ENCODE measurements at places on chromosomes 16 and 17.

- peak; percentile 63 for DNase-seq
Measured at GRCh38 chr16:67158637-67159600, 790 bp downstream of the TRADD start.

DNA sequence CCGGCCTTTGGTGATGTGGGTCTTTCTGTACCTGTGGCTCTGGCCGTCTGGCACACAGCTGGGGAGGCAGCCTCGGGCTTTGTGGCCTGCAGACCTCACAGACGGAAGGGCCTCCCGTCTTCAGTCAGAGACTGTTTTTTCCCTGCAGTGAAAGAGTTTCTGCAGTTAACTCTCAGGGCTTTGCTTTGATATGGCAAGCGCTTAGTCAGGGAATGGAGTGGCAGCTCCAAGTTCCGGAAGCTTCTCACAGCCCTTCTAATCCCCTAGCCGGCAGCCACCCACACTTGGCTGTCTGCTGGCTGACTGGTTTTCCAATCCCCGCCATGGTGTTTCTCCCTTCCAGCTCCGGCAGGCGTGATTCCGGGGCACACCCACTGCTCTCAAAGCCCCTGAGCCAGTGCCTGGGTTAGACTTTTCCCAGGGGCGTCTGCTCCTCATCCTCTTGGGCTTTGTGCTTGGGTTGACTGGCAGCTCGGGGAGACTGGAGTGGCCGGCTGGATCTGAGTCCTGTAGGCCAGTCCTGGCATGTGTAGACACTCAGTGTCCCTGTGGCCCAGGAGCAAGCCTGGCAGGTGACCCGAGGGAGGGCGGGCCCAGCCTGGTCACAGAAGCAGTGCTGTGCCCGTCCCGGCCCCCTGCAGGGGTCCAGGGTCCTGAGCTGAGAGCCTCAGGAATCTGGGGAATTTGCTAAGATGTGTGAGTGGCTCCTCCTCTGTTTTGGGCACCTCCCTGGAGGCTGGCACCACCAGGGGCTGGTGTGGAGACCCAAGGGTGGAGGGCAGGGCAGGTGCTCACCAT is 29.9 kb downstream of the BAIAP2 start:
- no peak for DNase-seq

- no peak for DNase-seq
Measured at GRCh38 chr17:63490329-63490728, 13.5 kb downstream of the ACE start.

DNA sequence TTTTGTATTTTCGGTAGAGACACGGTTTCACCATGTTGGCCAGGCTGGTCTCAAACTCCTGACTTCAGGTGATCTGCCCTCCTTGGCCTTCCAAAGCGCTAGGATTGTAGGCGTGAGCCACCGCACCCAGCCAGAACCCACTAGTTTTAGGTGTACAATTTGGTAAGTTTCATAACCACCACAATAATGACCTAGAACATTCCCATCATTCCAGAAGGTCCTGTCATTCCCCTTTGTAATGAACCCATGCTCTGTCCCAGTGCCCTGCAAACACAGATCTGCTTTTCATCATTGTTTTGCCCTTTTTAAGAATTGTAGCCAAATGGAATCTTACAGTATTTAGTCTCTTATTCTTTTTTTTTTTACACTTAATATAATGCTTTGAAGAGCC is 35.6 kb upstream of the IRF8 start:
- no peak for DNase-seq

DNA sequence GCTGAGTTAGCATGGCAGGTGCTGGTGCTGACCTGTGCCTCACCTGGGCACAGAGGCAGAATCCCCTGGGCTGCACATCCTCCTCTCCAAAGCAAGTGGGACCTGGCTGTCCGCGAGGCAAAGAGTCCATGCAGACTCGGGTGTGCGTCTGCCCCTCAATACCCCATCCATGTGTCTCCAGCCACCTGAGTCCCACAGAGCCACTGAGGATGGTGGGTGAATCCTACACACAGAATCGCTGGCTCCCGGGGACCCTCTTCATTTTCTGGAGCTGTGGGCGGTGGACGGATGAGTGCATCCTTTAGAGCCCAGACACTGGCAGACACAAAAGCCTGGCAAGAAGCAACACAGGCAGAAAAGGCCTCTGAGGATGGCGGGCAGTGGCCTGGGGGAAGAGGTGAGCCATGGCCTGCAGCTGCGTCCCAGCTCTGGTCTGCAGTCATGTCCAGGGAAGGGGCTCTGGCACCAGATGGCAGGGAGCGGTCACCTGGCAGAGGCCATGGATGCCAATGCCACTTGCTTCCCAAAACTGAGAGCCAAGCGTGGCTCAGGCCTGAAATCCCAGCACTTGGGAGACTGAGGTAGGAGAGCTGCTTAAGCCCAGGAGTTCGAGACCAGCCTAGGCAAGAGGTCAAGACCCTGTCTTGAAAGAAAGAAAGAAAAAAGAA is 29.9 kb downstream of the AXIN1 start:
- DNase-seq: no peak

- DNase-seq: peak; percentile 61
Measured at GRCh38 chr17:42659079-42659931, at the start of gene TUBG2. Gene TUBG2, plus strand, starts transcription at chr17:42659284. Its CDS starts 220 bp downstream, at chr17:42659504.

DNA sequence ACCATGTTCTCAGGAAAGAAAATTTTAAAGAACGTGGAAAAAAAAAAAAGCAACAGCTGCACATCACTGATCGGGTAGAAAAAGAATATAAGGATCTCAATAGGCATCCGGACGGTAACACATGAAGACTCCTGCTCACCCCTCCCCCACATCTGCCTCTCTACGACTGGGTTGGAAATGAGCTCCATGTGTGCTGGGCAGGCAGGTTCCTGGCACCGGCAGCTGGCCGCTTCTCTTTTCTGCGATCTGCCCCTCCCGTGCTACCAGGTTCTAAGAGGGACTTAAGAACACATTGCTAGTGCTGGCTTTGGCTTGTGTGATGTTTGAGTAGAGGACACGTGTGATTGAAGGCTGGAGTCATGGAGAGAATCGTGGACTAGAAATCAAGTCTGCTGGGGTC is 115.5 kb downstream of the AATF start:
- DNase-seq: no peak

- no peak for DNase-seq
Measured at GRCh38 chr16:17318238-17318637, 152.5 kb downstream of the XYLT1 start.

- DNase-seq: no peak
Measured at GRCh38 chr17:41178341-41178740, 320 bp upstream of the KRTAP4-2 start.

DNA sequence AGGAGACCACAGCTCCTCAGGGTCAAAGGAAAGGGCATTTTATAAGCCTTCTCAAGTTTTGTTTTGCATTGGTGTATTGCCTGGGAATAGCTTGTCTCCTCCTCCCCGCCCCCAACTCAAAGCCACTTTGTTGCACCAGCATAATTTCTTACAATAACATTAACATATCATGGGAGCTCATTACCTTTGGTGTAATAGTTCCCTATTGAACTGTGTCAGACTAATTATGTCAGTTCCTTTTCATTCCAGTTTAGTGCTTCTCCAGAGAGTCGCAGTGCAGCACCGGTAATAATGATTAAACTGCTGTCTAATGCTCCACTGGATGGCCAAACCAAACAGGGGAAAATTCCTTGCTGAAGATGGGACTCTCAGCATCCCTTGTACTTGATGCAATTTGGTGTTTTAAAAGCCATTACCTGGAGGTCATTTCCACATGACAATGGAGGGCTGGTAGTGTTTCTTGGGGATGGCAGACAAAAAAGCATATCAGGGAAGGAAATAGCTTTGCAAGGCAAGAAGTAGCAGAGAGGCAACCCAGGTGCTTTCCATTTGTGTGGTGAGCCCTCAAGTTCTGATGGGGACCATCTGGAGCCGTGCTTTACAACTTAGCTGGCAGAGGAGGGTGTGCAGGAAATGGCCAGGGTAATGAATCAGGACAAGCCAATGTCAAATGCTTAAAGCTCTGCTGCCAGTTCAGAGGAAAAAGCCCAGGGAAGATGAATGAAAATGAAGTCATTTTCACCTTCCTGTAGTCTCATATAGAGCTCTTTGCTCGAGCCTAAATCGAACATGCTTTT is 91.5 kb upstream of the NLRP1 start:
- no peak for DNase-seq

- peak; percentile 61 for DNase-seq
Measured at GRCh38 chr16:18969050-18969854, 14.5 kb upstream of the TMC7 start.

- no peak for DNase-seq
Measured at GRCh38 chr16:8736123-8736668, 61.2 kb downstream of the TMEM186 start.

DNA sequence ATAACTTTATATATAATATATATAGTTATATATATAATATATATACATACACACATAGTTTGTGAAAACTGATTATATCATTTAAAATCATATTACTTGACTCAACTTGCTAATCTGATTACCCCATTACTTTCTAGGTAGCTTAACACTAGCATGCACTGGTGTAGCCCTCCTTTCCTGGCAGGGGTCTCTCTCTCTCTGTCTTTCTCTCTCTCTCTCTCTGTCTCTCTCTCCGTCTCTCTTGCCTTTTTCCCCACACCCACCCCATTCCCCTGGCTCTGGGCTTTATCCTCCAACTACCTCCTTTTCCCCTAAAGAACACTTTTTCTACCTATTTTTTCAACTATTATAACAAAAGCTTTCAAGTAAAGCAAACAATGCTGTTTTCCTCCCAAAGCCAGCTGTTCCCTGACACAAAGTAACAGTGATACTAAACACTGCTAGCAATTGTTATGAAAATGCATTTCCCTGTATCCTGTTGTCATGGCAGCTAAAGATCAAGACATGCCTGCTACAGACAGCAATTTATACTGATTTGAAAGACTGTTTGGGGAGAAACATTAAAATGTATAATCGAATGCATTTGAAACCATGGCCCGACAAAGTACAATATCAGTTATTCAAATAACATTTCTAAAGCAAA is 89.4 kb downstream of the CHD9NB start:
- no peak for DNase-seq

GRCh38 chr17:50317121-50317520 is 28.8 kb upstream of the XYLT2 start:
- DNase-seq: no peak

GRCh38 chr16:86142801-86143236 is 243.9 kb downstream of the IRF8 start:
- DNase-seq: no peak

DNA sequence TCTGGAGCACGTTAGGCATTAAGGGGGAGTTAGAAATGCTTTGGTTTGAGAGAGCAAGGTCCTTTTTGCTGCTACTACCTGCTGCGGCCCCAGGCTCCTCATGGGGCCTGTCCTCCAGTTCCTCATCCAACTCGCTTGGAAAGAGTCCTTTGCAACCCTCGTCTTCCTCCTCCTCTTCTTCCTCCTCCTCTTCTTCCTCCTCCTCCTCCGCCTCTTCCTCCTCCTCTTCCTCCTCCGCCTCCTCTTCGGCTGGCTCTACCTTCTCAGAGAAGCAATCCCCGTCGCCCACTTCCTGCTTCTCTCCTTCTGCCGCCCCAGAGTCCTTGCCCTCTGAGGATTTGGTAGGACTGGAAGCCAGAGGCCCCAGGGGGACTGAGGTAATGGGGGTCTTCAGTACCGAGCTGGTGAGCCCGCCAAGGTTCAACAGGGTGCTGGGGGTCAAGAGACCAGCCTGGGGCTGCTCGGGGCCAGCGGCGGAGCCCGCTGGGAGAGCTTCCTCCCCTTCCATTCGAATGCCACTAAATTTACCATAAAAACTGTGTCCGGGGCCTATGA is 89.3 kb downstream of the ZFHX3 start:
- DNase-seq: no peak

- DNase-seq: no peak
Measured at GRCh38 chr17:62052765-62053338, 12.2 kb downstream of the MED13 start.

DNA sequence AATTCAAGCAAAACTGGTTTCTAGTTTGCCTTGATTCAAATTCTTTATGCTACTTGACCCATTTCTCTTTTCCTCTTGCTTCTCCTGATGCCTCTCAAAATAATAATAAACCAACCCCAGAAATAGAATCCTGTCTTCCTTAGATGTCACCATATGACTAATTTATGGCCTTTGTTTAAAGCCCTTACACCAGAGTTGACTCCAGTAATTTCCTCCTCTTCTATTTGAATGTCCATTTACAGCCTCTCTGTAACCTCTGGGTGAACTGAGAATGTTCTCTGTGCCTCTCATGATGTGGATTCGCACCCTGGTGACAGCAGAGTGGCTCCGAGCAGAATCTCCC is 31.5 kb downstream of the ZFHX3 start:
- no peak for DNase-seq

DNA sequence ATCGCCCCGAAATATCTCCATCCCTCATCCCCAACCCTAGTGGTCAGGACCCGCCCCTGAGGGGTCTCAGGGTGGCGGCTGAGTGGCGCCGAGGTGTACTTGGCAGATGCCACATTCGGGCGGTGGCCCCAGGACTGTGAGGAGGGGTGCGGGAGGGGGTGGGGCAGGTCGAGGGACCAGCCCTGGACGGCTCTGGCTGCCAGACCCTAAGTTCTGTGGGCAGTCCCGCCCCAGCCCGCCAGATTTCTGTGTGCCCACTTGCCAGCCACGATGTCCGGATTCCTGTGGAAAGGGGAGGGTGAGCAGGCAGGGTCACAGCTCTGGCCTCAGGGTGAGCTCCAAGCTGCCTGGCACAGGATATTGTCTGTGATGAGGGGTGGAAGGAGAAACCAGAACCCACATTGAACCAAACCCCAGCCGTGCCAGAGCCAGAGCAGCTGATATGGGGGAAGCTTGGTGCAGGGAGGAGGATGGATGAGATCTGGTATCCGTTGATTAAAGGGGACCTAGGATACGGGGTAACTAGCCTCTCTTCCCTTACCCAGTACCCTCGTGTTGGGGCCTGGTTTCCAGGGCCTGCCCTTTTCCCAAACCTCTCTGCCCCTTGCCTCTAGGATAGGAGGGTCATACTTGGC is 1.1 kb upstream of the CHAD start:
- DNase-seq: no peak

DNA sequence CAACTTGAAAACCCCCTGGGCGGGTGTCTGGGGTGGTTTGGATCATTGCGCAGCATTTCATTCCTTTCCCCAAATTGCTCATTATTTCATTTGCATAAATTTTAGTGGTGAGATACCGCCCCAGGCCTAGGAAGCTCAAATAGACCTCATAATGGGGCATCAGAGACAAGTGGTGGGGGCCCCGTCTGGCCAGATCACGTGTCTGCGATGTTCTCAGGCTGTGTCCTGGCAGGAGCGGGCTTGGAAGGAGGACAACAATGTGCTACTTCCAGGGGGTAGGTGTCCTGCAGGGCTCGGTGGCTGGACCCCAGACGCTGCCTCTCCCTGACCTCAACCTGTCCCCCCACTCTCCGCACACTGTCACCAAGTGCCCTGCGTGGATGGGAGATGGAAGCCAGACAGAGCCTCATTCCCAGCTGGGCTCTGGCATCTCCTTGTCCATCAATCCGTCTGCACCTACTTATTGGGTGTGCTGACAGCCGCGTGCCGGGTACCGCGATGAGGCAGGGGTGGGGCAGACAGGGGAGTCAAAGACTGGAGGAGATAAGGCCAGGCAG is 116.9 kb downstream of the NTN1 start:
- no peak for DNase-seq

DNA sequence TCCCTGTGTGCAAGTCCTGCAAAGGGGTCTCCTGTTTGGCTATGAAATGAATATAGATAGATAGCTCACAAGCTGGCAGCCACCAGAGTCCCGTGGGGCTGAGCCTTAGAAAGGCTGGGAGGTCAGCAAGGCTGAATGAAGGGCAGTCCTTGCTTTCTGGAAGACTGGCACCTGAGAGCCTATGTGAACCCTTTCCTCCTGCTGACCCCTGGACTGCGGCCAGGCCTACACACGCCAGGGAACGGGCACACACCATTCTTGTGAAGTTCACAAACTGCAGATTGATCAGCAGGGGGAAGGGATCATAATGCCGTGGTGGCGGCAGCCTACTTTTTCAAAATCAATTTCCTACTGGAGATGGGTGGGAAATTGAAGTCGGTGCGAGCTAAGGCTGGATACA is 985 bp upstream of the C17orf107 start:
- DNase-seq: no peak

- peak; percentile 79 for DNase-seq
Measured at GRCh38 chr17:76014100-76014924, 12.8 kb downstream of the EVPL start.

Measured in CD4-positive, CD25-positive, alpha-beta regulatory T cell (primary cell).